Mammary epithelial cell (primary cell): ENCODE measurements at places on chromosomes 11 and 22. TPM values are rescaled to one million over a fixed set of nuclear protein-coding genes. Genes with fewer than 3 reads are reported as not detected.
A peak's percentile ranks its signal among the peaks of the same experiment; 100 is the strongest.

DNA sequence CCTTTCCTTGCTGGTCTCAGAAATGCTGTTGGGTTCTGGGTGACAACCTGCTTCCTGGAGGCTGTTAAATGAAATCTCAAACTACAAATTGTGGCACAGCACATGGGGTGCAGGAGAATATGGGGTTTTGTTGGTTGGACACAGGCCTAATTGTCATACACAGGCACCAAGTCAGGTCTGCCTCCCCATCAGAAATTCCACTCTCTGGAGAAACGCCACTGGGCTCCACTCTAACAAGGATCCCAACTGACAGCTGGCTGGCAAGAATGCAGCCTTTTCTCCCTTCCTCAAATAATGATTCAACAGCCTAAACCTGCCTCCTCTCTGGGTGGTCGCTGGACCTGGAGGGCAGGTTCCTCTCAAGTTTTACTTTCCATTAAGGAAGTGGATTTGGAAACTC lies 177.8 kb upstream of the NARS2 start:
- DNase-seq: no peak

The BIK gene
- 3.7 and 5.5 TPM in 2 replicates for total RNA-seq

DNA sequence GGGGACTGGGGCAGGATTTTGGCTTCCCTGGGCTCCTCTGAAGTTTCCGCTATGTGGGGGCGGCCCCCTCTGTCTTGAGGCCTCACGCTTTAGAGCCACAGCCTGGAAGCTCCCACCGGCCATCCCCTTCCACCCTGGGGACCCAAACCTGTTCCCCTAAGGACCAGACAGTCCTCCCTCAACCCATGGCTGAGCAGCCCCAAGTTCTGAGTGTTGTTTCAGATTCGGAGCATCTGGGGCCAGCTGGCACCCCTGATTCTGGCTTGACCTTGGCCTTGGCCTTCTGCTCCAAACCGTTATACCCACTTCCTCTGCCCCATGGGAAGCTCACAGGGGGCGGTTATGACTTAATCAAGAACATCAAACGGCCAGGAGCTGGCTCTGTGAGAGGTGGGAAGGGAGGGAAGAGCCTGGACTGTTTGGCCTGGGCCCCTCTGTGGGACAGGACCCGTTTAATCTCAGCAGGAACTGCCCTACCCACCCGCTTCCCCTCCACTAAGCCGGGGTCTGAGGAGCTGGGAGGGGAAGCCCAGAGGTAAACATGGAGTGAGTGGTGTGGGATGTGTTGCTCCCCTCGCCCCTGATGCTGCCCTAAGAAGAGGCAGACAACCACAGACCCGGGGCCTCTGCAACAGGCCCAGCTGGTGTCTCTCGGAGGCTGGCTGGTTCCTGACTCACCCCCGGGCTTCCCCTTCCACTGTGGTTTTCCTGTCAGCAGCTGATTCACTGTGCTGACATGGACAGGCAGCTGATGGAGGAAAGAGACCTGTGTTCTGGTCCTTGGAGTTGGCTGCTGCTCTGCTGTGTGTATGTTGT lies 3.4 kb downstream of the CD82 start:
- DNase-seq: peak; percentile 94

The STX3 gene
- 46.8 TPM for total RNA-seq

The DMC1 gene
- total RNA-seq: 0.50 TPM

The MMP13 gene
- 0.19 and 0.35 TPM in 2 replicates for total RNA-seq

The CENPM gene
- 11.3 and 20.0 TPM in 2 replicates for total RNA-seq

The OR4X2 gene
- not detected for total RNA-seq

DNA sequence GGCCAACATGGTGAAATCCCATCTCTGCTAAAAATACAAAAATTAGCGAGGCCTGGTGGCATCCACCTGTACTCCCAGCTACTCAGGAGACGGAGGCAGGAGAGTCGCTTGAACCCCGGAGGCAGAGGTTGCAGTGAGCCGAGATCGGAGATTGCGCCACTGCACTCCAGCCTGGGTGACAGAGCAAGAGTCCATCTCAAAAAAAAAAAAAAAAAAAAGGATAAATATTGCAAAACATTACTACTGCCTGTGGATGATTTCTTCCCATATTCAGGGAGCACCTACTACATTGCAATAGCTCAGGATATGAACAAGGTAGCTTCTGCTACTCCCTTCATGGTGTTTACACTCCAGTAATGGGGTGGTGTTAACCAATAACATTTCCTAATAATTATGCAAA lies 980.6 kb downstream of the NTM start:
- DNase-seq: no peak

- no peak for DNase-seq
These were observed 13.2 kb downstream of the PPARA start for GRCh38 chr22:46163557-46163888.

The CCDC73 gene
- total RNA-seq: 0.08 TPM in 1 of 2 replicates, not detected in the other

DNA sequence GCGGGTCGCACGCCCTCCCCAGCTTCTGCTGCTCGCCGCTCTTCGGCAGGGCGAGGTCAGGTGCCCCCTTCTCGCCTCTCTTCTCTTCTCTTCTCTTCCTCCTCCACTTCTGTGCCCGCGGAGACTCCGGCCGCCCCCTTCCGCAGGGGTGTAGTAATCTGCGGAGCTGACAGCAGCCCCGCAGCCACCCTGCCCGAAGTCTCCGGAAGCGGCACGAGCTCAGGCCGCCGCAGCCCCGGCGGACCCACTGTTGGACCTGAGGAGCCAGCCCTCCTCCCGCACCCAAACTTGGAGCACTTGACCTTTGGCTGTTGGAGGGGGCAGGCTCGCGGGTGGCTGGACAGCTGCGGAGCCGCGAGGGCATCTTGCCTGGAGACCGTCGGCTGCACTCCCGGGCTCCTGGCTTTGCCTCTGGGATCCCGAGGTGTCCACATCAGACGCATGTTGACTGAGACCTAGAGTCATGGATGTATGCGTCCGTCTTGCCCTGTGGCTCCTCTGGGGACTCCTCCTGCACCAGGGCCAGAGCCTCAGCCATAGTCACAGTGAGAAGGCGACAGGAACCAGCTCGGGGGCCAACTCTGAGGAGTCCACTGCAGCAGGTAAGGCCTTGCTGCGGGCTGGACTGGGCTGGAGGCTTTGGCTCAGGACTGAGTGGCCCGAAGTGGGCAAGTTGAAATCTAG lies 486 bp downstream of the STIM1 start:
- DNase-seq: peak; percentile 50

GRCh38 chr22:44741929-44742328 lies 10.4 kb upstream of the ARHGAP8 start:
- no peak for DNase-seq

The TRIM49D1 gene
- total RNA-seq: not detected

- no peak for DNase-seq
These were observed 252.4 kb downstream of the GRM5 start for GRCh38 chr11:88813233-88813915.

DNA sequence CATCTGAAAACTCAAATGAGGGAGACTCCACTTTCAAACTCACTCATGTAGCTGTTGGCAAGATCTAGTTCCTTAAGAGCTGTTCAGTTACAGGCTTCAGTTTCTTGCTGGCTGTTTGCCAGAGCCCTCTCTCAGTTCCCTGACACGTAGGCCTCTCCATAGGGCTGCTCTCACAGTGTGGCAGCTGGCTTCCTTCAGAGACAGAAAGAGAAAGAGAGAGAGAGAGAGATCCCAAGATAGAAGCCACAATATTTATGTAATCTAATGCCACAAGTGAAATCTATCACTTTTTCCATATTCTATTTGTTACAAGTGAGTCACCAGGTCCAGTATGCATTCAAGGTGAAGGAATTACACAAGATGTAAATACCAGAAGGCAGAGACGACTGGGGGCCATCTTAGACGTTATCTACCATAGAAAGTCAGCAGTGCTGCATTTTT lies 168.8 kb downstream of the RCN1 start:
- DNase-seq: peak; percentile 14

The CFL1 gene
- total RNA-seq: 946 and 1,348 TPM in 2 replicates

The PTPN5 gene
- not detected in 2 replicates for total RNA-seq

DNA sequence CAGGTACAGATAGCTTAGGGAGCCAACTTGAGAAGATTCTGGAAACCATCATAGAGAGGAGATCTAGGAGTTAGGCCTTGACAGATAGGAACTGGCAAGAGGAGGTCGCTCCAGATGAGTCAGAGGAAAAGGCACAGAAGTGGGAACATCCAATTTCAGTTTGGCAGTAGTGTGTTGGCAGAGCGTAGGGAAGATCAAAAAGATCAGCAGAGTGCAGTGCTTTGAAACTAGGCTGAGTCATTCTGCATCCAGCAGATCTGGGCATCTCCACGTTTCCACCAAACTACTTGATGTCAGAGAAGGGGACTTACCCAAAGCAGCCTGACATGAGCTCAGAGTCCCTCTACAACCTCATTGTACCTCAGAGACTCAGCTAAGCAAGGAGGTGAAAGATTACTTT lies 58.5 kb downstream of the GAB4 start:
- no peak for DNase-seq

DNA sequence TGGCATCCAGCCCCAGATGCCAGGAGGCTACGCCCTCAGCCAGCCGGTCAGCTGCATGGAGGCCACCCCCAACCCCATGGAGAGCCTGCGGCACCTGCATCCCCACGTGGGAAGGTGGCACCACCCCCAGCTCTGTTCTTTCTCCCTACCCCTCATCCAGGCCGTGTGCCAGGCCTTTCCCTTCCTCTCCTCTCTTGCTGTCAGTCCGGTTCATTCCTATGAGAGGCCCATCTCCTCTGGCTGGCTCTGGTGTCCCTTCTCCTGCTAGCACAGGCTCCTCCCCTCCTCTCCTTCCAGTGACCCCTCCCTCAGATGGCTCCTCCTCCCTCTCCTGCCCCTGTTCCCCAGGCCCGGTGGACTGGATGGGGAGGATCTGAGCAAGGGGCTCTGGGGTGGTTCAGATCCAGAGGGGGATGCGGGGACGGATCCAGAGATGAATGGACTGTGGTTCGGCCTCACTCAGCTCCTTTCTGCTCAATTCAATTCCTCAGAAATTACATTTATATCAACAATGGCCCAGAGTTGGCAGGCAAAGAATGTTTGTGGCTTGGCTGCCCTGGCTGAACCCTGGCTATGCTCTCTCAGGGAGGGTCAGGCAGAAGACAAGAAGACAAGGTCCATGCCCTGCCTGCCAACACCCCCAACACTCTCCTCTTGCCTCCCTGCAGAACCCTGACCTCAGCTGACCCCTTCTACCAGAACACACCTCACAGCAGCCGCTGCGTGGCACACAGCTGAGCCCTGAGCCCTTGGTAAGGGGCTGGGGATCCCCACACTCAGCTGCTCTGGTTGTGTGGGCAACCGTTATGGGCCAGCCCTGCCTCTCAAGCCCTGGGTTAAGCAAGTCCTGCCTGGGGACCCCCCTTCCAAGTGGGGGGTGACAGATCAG lies 18.5 kb upstream of the LRRC10B start:
- no peak for DNase-seq

GRCh38 chr22:48474881-48475280 lies 1352.8 kb downstream of the BRD1 start:
- no peak for DNase-seq

DNA sequence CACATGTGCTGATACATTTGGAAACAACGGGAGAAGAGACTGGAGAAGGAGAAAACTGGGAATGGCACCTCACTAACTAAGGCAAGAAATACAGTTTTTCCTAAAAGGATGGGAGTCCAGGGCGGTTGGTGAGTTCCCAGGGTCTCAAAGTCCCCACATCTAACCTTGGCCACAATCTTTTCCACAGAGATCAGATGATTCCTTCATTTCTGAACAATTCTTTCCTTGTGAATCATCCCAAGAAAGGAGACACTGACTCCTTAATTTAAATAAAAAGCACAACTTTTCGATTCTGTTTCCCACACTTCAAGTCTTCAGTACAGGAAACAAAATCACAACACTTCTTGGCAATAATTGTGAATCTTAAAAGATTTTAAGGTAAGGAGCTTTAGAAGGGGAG lies 384.7 kb downstream of the DCDC1 start:
- DNase-seq: no peak

DNA sequence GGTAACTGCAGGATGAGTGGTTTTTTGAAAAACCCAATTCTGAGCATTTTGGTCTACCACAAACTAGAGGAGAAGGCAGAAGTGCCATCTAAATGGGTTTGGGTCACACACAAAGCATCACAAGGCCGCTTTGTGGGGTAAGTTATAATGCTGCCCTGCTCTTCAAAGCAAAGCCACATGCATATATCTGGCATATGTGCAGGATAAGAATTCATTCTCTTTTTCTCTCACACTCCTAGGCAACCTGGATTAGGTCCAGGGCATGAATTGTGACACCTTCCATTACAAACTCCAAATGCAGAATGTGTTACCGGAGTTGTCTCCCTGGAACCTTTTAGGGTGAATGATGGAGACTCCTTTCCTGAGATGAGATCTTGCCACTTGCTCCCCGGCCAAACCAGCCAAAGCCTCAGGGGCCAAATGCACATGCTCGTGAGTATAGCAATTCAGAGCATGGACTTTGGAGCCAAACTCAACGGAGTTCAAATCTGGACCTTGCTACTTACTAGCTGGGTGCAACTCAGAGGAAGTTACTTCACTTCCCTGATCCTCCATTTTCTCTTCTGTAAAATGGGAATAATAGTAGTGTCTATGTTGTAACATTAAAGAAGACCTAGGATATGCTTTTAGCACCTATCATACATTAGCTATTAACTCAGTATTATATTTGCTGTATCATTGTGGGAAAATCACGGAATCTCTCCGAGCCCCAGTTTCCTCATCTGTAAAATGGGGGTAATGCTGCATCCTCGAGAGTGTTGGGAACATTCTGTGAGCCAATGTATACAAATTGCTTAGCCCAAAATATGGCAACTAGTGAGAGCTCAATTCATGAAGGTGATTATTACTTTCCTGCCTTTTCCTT lies 96.6 kb downstream of the COMMD9 start:
- DNase-seq: no peak

- DNase-seq: no peak
These were observed 225.9 kb upstream of the SESN3 start for GRCh38 chr11:95456714-95457491.

The FLRT1 gene
- total RNA-seq: 0.16 and 0.53 TPM in 2 replicates
